ENCODE measurements at places on chromosomes 1 and 21.

DNA sequence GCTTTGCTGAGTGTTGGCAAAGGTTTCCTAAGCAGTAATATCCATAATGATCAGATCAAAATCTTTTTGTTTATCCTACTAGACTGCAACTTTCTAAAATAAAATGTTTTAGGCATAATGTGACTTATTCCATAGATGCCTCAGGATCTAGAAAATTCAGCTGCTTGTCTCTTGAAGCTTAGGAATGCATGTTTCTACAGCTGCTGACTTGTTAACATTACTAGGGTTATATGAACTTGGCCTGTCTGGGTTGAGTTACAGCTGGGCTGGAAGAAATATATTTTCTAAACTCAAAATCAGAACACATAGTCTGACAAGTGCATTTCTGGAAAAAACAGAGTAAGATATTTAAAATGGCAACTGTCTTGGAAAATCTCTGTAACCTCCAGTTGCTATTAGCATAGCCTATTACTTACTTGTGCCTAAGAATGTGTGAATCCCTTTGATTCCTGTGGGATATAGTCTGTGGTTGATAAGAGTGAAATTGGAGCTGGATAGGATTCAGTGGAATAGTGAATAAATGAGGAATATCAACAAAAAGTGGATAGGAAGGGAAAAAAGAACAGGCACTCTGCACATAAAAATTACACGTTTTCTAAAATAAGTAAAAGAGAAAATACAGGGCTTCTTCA is 61.2 kb downstream of the RGS4 start:
- DNase-seq = no peak

DNA sequence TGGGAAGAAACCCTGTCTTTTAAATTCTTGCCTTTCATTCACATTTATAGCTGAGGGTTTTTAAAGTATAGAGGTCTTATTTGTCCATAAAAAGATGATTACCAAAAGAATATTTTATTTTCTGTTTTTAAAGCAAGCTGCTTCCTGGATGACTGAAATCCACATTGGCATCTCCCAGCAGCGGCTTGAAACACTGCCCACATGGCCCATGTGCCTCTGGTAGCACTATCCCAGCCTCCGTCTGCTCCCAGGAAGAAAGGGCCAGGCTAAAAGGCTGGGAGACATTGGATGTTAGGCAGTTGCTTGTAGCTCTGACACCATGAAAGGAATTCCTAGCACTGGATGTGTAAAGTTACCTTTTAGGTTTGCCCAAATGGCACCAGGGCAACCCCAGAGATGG is 169.9 kb upstream of the CACNA1E start:
- DNase-seq = no peak

GRCh38 chr1:202315576-202316168 is 26.1 kb downstream of the UBE2T start:
- peak; percentile 70 for DNase-seq

GRCh38 chr1:10429868-10430215 is 391 bp upstream of the CENPS start:
- DNase-seq = no peak

DNA sequence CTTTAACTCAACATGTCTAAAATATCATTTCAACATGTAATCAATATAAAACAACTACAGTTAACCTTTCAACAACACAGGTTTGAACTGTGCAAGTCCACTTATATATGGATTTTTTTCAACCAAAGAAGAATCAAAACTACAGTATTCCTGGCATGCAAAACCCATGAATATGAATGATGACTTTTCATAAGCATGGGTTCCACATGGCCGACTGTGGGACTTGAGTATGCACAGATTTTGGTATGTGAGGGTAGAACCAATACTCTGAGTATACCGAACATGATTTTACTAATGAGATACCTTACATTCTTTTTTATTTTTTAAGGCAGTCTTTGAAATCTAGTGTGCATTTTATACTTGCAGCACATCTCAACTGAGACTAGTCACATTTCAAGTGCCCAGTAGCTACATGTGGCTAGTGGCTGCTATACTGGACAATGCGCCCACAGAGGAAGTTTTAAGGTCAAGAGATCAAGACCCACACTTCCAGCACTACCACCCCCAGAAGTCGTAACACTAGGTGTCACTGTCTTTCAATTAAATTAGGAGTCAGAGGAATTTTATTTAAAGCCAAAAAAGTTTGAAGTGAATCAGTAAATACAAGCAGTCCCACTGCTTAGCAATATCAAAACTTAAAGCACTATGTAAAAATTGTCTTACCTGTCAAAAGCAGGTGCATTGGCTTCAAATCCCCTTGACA is 40.0 kb downstream of the SYNJ1 start:
- DNase-seq = no peak

DNA sequence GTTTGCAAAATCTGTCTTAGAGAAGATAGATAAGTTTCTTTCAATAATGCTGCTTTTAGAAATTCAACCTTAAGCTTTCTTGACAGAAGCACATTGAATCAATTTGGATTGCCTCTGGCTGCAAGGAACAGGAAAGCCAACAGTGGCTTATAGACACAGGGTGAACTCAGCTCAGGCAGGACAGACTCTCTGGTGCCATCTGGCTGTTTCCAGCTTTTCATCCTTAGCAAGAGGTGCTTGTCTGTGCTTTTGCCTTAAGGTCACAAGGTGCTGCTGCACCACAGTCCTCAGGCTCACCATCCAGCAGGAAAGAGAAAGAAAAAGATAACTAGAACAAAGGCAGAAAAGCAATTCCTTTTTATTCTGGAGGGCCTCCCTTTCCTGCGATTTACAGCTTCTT is 93.7 kb upstream of the ETS2 start:
- no peak for DNase-seq

- DNase-seq = no peak
Measured at GRCh38 chr21:28253338-28253737, 739.3 kb downstream of the LTN1 start.

GRCh38 chr1:119794230-119794875 is 16.9 kb downstream of the REG4 start:
- no peak for DNase-seq

DNA sequence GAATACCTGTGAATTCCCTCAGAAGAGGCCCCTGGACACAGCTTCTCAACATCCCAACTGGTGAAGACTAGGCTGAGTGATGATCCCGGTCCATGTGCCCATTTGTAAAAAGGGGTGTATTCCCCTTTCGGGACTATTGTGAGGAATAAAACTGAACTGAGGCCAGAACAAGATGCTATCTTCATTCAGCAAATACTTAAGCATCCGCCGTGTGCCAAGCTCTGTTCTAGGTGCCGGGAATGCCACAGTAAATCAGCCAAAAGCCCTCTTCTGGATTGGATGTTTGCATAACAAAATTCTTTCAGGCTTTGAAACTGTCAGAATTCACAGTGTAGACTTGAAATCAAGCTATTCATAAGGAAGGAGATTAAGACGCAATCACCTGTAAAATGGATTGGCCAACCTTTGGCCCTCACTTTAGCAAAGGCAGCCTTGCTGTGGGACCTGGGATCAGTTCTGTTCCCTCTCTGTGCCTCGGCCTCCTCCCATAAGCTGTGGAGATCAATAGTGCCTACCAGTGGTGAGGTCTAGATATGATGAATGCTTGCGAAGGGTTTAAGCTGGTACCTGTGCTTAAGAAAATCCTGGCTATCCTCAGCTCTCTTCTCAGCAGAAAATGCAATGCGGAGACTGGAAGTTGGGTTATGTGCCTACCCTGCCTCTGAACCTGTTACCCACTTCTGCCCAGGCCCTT is 1.8 kb downstream of the ALPL start:
- no peak for DNase-seq

DNA sequence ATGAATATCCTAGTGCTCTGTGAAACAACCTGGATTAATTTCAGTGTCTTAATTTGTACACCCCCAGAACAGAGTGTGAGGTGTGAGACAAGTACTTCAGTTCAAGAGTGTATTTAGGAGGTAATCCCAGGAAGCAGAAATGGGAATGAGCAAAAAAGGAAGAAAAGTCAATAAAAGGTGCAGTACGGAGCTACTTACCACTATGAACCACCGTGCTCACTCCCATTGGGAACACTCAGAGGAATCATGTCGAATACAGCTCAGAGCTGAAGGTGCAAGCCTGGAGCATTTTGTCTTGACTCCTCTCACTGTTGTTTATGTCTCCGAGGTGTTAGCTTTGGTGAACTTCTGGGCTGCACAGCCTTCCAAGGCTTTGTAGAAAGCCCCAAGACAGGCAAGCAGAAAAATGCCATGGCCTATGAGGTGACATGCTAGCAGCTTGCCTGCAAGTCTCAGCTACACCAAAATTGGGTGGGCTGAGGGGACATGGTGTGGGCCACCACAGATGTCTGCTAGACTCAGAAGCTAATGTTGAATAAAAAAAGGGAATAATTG is 7.4 kb upstream of the SVBP start:
- DNase-seq = no peak

DNA sequence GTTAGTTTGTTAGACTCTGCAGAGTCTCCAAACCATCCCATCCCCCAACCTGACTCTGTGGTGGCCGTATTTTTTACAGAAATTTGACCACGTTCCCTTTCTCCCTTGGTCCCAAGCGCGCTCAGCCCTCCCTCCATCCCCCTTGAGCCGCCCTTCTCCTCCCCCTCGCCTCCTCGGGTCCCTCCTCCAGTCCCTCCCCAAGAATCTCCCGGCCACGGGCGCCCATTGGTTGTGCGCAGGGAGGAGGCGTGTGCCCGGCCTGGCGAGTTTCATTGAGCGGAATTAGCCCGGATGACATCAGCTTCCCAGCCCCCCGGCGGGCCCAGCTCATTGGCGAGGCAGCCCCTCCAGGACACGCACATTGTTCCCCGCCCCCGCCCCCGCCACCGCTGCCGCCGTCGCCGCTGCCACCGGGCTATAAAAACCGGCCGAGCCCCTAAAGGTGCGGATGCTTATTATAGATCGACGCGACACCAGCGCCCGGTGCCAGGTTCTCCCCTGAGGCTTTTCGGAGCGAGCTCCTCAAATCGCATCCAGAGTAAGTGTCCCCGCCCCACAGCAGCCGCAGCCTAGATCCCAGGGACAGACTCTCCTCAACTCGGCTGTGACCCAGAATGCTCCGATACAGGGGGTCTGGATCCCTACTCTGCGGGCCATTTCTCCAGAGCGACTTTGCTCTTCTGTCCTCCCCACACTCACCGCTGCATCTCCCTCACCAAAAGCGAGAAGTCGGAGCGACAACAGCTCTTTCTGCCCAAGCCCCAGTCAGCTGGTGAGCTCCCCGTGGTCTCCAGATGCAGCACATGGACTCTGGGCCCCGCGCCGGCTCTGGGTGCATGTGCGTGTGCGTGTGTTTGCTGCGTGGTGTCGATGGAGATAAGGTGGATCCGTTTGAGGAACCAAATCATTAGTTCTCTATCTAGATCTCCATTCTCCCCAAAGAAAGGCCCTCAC is at the start of gene OLIG2:
Gene OLIG2, plus strand, starts transcription at position 447 of the 954 bp plus-strand sequence. CDS start 928 bp downstream, outside the sequence.
- no peak for DNase-seq

DNA sequence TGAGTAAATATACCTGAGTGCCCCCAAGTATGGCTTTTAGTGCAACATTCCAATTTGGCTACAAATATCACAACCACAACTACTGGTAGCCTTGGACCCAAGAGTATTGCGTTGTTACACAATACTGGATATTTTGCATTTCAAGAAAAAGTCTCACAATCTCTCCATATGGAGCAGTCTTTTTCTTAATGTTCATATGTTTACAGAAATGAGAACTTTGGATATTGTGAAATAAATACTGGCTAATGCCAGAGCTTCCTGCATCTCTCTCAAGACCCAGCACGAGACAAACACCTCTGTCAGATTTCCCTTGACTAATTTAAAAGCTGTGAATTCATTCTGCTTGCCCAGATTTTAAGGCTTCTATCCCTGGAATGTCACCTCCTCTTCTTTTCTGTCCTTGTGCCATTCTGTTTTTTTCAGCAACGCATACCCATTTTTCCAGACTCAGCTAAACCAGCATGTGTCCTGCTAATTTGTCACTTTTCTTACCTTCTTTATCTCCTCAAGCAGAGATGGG is 136.2 kb upstream of the BACE2 start:
- DNase-seq = no peak

GRCh38 chr21:31837618-31838390 is 35.0 kb upstream of the HUNK start:
- no peak for DNase-seq

- no peak for DNase-seq
Measured at GRCh38 chr1:3024019-3024418, 2.8 kb downstream of the ACTRT2 start.

GRCh38 chr21:21182401-21183010 is 184.3 kb downstream of the NCAM2 start:
- no peak for DNase-seq

DNA sequence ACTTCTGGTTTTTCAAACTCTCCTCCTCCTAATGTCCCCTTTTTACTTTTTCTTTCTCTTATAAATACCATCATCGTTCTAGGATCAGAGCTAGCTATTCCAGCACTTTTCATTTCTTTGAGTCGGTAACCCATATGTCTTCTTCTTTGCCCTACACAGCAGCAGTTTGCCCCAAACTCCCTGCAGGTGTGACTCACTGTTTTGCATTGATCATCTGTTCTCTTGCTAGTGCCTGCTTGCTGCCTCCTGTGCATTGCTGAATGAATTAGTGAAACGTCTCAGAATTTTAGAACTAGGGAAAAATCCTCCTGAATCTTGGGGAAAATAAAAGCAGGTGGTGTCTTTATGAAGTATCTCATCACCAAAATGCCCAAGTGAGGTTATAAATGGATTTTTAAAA is 21.7 kb downstream of the KCNK2 start:
- no peak for DNase-seq

DNA sequence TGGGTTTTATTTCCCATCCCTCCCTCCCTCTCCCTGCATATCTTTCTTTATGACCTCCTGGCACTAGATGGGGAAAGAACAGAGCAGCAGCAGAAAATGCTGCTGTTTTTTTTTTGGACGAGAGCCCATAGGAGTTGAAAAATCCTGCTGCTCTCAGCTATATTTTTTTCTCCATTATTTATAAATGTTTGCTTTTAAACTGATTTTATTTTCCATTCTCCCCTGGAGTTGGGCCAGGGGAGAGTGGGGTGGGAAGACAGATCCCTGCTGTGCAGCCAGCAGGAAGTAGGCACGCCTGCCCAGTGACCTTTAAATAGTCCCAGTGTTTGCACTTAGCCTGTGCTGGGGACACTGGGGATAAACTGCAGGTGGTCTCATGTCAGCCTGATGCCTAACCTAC is 17.4 kb downstream of the SFT2D2 start:
- no peak for DNase-seq

GRCh38 chr1:221776495-221777301 is 34.8 kb upstream of the DUSP10 start:
- no peak for DNase-seq

DNA sequence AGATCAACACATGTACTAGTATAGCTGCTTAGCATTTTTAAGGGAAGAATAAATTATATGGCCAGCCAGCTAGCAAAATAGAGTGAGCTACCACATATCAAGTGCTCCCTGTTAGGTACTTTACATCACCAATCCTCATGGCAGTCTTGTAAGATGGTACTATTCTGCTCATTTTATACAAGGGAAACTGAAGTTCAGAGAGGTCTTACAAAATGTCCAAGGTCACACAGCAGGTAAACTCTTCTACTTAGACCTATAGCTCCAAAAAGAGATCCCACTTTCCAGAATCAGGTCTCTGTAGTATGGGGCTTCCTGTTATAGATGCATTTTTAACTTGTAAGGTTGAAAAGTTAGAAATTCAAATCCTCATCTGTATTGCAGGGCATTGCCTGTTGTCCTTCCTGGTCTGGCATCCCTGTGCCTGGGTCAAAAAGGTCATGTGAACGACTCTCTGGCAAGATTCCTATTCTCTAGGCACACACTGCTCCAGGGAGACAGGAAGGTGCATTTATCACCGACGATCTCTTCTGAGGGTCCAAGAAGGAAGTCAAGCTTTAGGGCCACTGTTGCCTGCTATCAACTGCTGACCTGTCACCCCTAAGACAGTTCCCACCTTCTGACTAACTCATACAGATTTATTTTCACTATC is 41.1 kb downstream of the TRIT1 start:
- no peak for DNase-seq

GRCh38 chr1:147204080-147204479 is 21.1 kb downstream of the FMO5 start:
- no peak for DNase-seq
